ENCODE measurements at places on chromosomes 3 and 15.

DNA sequence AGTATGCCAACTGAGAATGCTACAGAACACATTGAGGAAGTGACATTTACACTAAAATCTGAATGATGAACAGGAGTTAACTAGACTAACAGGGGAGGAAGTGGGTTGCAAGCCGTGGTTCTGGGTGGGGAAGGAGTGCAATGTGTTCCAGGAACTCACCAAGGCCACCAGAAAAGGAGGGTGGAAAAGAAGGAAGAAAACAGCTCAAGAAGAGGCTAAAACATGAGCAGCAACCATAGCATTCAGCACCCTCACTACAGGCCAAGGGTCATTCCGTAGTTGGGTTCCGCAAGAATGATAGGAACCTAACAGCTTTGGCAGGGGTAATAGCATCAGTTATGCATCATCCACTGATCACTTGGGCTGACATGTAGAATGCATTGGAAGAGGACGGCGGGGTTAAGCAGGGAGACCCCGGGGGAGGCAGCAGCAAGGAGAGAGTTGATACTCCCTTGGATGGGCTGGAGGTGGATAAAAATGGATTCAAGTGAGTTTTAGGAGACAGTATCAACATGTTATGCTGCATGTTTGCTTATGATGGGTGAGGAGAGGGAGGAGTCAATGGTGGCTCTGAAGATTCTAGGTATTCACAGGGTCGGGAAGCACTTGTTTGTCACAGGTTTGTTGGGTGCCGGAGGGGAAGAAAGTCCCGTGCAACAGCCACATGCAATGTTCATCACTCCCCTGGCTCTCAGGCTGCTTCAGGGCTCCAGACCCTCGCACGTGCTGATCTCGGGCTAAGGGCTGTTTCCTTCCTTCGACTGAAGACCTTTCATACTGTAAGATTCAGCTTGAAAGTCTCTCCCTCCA, 53.2 kb downstream of the LIPC start:
- no peak for DNase-seq

DNA sequence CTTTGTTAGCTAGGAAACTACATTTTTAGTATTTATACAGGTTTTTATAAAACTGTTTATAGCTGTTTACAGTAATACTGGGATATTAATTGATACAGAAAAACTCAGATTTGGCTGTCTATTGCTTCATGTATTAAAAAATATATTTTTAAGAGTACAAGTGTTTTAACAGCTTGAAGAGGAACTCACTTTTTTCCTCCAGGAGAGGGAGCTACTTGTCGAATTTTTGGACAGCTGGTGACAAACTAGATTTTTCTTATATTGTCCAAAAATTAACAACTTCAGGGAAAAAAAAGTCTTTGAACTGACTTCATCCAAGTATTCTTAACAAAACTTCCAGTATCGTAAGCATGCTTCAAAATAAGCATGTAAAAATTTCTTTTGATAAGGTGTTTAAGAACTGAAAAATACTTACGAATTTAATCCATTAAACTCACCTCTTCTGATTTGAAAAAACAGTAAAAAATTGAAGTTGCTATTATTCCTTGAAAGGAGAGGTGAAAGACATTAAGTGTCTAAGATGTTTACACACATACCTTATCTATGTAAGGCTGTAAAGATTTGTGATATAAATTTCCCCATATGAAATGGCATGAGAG, 4.0 kb downstream of the DIPK2A start:
- no peak for DNase-seq

GRCh38 chr3:58792921-58793451, 126.4 kb upstream of the FAM3D start:
- DNase-seq = no peak

DNA sequence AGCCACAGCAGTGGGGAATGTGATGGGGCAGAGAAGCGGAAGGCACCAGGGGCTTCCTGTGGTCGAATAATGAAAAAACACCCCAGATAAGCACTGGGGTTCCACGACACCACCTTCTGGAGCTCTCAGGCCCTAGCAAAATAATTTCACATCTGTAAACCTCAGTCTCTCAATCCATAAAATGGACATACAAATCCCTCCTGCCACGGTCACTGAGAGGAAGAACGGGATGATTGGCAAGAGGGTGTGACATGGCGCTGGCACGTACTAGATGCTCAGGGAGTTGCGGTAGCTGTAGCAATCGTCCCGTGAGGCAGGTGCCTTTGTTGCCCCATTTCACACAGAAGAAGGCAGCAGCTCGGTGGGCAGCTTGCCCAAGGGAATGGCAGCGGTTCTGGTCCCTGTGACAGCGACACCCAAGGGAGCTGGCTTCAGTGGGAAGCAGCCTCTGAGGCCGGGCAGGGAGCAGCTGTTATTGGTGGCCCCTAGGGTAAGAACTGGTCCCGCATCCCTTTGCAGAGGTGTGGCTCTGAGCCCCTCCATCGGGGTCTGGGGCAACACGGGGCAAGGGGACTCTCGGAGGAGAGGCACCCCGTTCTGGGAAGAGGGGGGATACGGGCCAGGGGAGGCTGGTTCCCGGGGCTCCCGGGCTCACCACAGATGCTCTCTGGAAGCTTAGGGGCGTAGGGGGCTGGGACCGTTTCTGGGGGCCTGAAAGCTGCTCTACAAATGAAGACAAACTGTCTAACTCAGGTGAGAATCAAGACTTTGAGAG, 114.0 kb upstream of the ALDH1A3 start:
- DNase-seq = no peak

GRCh38 chr15:38613085-38613484, 48.5 kb upstream of the RASGRP1 start:
- no peak for DNase-seq

DNA sequence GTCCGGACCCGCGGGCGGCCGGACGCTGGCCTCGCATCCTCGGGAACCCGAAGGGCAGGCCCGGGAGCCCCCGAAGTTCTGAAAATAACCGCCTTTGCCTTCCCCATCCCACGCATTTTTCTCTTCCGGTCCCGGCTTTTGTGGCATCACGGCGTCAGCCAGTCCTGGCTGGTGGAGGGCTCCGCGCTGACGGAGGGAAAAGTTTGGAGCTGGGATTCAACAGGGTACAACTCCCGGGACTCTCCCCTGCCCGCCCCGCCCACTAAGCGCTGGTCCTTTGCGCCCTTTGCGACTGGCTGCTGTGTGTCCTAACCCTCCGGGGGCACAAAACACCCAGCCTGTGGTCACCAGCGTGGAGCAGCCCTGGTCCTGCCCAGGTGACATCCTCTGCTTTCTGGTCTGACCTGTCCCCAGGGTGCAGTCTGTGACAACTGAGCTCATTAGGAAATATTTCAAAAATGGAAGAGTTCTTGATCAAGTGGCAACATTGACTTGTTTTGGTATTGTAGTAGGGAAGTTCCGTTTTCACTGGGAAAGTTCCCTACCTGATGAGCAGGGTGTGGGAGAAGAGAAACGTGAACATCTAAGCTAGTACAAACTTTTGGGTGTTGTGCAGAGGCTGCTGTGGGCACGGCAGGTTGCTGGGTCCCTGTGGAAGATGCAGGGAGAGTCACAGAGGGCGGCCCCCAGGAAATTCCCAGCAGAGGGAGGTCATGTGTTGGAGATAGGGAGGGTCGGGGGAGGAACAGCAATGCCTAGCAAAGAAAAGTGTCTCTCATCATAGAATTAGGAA, 775 bp downstream of the ARNT2 start:
- DNase-seq = no peak

DNA sequence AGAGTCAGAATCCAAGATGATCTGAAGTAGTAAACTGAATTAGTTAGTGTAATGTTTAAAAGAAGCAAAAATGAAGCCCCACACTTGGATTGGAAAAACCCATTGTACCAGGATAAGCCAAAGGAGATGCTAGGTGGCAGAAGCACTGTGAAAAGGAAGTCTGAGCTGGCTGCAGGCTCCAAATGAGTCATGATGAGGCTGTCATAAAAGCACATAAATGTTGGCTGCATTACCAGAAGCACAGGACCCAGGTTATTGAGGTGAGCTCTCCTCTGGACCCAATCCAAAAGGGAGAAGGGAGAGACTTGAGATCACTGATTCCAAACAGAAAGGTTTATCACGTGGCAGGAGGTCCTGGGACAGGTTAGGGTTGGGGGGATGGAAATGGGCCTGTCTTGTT, 3.2 kb upstream of the ACAN start:
- DNase-seq = no peak

- no peak for DNase-seq
Observed at GRCh38 chr3:111194048-111194447, 122.4 kb downstream of the NECTIN3 start.

DNA sequence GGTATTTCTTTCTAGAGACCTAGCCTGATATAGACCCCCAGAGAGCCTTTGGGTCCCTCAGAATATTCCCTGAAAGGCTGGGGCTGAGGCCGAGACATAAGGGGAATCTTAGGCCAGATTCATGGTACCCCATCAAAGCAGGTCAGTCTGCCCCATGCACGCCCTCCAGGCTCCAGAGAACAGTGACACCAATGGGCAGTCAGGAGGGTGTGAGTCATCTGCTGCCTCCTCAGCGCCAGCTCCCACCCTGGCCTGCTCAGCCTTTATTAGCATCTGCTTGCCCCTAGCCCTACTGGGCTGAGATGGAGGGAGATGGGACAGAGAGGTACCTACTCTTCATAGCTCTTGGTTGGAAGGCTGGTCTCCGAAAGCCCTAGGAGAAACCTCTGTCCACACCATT, 14.3 kb upstream of the CAMKV start:
- DNase-seq = no peak

- DNase-seq = no peak
Observed at GRCh38 chr15:64653757-64654156, 121.6 kb downstream of the RBPMS2 start.

DNA sequence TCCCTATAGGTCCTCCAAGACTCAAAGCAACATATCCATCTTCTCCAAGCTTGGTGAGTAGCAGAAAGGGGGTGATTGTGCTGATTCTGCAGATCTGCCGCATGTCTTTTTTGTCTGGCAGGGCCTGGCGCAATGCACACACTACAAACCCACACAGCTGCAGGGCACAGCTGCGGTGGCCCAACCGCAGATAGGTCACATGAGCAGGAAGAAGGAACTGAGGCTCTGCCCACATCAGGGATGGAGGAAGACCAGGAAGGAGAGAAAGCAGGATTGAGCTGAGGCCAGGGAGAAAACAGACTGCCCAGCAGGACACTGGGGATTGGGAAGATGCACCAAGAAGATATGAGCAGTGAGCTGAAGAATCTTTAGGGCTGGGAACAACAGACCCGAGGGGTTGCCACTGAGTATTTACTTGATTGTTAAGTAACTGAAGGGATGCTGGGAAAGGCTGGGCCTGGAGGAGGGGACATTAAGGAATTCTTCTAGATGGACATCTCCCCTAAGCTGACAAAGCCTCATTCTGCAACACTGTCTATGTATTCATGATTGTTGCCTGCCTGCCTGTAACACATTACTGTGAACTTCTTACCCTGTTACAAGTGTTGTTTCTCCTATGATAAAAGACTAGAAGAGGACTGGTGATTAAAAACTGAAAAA, 126.7 kb downstream of the MYLK start:
- DNase-seq = no peak

GRCh38 chr3:42640771-42641370, 12.6 kb upstream of the ZBTB47 start:
- DNase-seq = no peak

GRCh38 chr3:46221391-46221790, 13.3 kb upstream of the CCR1 start:
- no peak for DNase-seq

DNA sequence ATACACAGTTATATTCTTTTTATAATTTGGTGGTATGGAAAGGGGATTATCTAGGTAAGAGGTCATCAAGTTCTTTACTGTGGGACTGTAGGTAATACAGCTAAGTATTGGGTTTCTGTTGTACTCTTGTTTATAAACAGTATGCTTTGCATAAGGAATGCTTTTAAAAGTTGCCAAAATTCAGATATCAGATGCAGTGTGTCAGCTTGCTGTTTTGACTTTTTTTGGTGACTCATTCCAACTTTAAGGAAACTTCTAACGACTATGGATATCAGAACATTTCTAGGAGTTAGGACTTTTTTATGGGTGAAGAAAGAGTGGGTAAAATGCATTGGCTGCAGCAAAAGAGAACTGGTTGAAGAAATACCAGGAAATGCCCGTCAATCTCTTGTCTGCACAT, 2.8 kb downstream of the SCAANT1 start:
- DNase-seq = no peak

DNA sequence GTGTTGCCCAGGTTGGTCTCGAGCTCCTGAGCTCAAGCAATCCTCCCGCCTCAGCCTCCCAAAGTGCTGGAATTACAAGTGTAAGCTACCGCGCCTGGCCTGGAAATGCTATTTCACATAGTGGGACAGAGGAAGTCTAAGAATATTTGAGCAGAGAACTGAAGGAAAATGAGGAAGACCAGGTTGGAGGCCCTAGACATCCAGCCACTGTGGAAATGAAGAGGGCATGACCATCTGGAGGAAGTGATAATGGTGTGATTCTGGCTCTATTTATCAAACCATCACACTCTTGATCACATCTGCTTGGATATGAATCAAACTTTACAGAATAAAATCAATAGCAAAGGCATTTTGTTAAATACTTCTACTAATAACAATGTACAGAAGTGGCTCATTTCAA, 65.9 kb upstream of the ARHGEF3 start:
- no peak for DNase-seq

GRCh38 chr3:111603679-111604078, 8.5 kb upstream of the ZBED2 start:
- no peak for DNase-seq

- DNase-seq = no peak
Observed at GRCh38 chr3:194023501-194024280, 112.3 kb upstream of the HES1 start.

- no peak for DNase-seq
Observed at GRCh38 chr3:53238051-53238850, 17.6 kb downstream of the TKT start.

DNA sequence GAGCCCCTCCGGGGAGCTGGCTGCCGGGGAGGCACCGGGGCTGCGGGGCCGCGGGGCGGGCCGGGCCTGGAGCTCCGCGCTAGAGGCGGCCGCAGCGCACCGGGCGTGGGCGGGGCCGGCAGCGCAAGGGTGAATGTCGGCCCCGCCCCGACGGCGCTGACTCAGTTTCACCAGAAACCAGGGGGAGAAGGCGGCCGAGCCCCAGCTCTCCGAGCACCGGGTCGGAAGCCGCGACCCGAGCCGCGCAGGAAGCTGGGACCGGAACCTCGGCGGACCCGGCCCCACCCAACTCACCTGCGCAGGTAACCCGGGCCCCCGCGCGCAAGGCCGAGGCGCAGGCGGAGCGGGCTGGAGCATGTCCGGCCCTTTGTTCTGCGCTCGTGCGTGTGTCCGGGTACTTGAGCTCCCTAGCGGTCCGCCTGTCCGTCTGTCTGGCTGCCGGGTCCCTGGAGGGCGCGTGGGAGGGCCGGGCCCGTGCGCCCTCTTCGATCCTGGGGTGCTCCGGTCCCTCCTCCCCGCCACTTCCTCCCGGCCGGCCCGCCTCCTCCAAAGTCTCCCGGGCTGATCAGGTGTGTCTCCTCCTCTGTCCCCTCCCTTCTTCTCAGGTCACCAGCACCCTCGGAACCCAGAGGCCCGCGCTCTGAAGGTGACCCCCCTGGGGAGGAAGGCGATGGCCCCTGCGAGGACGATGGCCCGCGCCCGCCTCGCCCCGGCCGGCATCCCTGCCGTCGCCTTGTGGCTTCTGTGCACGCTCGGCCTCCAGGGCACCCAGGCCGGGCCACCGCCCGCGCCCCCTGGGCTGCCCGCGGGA, at the start of gene SPINT1:
Gene SPINT1, plus strand, starts transcription at position 164 of the 811 bp plus-strand sequence. Its CDS starts 507 bp downstream, at position 671.
- peak; percentile 36 for DNase-seq
